ENCODE measurements at places on chromosomes 1 and 21. TPM values are rescaled to one million over a fixed set of nuclear protein-coding genes. Genes with fewer than 3 reads are reported as not detected.

DNA sequence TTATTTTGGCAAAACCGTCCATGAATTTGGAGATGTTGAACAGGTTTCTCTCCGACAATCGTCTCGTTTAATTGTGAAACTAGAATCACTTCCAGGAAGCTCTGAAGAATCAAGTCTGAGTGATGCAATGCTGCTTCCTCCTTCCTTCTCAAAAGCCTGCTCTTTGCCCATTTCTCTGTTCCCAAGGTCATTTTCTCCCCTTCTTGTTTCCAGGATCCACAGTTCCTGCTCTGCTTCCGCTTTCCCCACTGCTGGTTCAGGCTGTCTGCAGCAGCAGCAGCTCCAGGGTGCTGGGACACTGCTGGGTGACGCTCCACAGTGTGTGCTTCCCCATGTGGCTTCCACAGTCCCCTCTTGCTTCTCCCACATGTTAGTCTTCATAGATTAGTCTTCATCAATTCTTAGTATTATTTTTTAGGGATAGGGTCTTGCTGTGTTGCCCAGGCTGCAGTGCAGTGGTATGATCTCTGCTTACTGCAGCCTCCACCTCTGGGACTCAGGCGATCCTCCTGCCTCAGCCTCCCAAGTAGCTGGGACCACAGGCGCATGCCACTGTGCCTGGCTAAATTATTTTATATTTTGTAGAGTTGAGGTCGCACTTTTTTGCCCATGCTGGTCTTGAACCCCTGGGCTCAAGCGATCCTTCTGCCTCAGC lies 156.2 kb downstream of the DYRK1A start:
- DNase-seq = no peak

The ENAH gene
- 1.3 TPM for total RNA-seq

DNA sequence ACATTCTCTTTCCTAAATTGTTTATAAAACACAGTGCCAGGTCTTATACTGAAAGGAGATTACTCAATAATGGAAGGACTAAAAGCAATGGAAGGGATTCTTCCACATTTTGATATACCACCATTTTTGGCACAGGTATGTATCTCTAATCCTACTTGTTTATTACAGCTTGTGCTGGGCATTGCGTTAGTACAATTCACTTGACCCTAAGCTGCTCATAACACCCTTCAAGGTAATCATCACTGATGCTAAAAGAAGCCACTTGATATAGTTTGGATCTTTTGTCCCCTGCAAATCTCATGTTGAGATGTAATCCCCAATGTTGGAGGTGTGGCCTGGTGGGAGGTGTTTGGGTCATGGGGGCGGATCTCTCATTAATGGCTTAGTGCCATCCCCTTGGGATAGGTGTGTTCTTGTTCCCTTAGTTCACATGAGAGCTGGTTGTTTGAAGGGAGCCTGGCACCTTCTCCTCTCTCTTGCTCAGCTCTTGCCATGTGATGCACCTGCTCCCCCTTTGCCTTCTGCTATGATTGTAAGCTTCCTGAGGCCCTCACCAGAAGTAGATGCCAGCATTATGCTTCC lies 71.1 kb downstream of the NIBAN1 start:
- DNase-seq = no peak

DNA sequence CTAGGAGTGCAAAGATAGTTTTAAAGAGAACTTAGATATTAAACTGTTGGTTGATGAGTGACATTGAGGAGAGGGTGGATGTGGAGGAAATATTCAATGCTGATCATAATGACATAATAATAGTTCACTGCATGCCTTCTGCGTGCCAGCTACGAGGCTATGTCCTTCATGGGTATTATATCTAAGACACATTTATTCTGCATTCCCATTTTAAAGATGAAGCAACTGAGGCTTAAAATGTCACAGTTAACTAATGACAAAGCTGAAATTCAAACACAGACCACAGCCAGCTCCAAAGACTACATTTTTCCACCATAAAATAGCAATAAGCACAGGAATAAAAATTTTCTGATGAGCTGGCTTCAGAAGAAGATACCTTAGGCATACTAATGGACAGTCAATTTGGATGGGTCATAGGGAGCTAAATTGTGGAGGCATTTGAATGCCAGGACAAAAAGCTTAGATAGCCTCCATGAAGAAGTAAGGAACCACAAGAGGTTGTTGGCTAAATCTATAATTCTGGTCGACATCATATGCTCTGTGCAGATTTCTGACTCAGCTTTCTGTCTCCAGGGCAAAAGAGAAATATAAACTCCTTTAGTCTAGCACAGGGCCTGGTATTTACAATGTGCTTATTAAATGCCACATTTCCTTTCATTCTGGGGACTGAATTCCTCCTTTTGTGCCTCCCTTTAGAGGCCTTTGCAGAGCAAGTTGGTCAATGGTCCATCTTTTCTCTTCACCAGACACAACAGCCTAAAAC lies 71.2 kb upstream of the NRIP1 start:
- no peak for DNase-seq

DNA sequence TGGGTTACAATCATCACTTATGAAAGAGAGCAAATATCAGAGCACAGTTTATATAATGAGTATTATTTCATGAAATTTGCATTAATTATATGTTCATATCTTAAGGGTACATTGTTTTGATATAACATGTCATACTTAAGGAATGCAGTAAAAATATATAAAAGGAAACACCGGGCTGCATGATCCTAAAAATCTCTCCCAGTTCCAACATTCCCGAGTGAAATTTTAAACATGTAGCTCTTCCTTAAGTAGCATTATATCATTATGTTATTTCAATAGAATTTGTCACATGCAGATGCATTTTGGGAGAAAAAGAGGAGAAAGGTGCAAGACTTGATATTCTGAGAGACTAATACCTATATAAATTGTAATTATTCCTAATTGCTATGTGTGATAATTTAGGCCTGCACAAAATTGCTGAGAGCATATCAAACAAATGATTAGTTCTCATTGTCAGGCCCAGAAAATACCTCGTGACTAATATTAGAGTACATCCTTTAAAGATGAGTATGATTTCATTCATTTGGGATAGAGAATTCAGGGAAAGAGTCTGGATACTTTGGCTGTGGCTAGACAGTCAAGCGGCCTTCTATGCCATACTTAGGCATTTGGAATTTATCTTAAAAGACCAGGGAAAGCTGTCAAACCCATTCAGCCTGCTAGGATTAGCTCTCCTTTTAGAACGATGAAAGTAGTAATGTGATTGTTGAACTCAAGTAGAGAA lies 86.8 kb downstream of the ADGRL2 start:
- DNase-seq = no peak
